ENCODE measurements at places on chromosomes 5 and 9. TPM values are rescaled to one million over a fixed set of nuclear protein-coding genes. Genes with fewer than 3 reads are reported as not detected.

Gene HTR4
- polyA plus RNA-seq = not detected

DNA sequence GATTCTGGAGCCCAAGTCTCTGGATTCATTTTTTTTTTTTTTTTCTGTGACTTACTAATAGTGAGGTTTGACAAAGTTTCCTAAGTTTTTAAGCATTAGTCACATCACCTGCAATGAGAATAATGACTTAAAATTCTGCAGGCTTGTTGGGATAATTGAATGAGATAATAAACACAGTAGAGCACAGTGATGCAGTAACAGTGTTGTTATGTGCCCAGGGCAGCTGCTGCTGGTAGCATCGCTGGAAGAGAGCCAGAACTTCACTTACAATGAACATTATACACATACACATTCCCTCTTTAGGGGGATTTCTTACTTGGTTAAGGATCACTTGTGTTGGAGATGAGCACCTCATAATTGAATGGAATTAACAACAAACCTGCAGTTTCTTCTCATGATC lies 78.9 kb downstream of the ALDH7A1 start:
- H3K27ac ChIP-seq = no peak overlapping the region
- no peak for DNase-seq

DNA sequence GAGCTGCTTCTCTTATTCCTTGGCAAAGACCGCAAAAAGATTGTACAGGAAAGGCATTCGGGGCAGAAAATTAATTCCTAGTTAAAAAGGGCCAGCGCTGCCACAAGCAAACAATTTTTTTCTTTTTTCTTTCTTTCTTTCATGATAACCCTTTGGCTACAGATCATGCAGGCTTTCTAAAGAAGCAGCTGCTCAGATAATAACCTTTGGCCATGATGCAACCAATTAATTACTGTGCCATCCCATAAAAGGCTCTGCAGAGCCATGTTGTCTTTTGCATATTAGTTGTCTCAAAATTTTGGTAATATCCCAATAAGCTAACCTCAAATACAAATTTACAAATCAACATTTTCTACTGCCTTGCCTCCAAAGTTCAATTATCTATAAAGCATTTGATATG lies 758.4 kb upstream of the SEMA6A start:
- H3K36me3 ChIP-seq = no peaks in the 10 kb centered on the region
- no peaks in the 10 kb centered on the region for H3K27me3 ChIP-seq
- H3K4me3 ChIP-seq = no peak overlapping the region
- H3K4me1 ChIP-seq = no peaks in the 10 kb centered on the region
- no peak overlapping the region for H3K27ac ChIP-seq

DNA sequence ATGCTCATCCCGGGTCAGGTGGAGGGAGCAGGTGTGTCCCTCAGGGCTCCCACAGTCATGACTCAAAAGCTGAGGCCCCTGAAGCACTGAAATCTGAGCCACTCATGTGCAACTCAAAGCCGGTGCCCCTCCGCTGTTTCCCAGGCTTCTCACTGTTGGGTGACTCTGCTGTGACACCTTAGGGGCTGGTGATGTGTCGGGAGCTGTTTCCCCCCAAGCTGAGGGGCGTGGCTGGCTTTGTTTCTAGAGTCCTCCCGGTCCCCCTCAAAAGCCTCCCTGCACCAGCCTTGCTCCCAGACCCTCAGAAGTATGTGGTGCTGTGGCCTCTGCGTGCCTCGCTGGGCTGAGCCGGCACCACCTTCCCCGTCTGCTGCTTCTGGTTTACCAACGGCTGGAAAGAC lies 39.7 kb downstream of the PLPP7 start:
- H3K36me3 ChIP-seq = no peaks in the 10 kb centered on the region
- H3K27me3 ChIP-seq = no peaks in the 10 kb centered on the region
- no peak overlapping the region for H3K27ac ChIP-seq
- no peak for DNase-seq
- no peaks in the 10 kb centered on the region for H3K4me1 ChIP-seq
- H3K4me3 ChIP-seq = no peak overlapping the region

Measured in B cell (primary cell).